PC-9 (cell line): ENCODE measurements at places on chromosomes 11 and 22.

- no peak for DNase-seq
Measured at GRCh38 chr11:117565709-117566108, 231.3 kb downstream of the DSCAML1 start.

DNA sequence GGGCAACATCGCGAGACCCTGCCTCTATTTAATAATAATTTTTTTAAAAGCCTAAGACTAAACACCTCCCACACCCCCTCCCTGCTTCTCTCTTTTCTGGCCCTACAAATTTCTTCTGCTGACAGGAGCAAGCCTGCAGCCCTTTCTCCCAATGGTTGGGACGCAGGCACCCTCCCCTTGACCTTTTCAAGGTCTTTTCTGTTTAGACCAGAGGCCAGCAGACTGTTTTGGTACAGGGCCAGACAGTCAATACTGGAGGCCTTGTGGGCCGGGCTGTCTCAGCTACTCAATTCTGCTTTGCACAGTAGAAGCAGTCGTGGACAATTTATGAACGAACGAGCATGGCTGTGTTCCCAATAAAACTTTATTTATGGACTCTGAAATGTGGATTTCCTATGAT, 92.3 kb downstream of the SCN3B start:
- no peak for DNase-seq

DNA sequence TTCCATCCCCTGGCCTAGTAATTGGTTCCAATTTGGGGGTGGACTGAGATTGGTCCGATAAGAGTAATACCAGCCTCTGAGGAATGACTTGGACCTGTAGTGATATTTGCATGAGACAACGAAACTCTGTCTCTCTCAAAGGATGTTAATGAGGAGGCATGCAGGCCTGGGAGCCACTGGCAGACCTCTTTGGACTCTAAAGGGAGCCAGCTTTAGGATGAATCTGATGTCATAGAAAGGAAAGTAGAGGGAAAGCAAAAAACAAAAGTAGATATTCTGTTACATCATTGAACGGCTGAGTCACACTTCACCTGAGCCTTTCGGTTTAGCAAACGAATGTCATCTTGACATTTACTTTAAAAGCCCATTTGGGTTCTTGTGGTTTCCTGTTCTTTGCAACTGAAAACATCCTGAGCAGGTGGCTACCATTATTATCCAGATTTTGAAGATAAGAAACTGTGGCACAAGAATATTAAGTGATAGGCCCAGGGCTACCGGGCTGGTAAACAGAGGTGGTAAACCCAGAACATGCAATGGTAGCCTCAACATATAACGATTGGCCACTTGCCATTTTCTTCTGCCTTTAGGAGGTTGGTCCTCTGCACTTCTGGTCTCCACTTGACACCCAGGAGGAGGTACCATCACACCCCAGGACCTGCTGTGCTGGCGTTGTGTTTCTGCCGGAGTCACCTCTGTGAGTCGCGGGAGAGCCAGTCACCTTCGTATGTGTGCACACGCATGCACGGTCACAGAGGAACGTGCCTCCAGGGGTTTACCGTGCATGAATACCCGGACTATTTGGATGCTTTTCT, 42.7 kb downstream of the RTL6 start:
- DNase-seq: peak; percentile 29

DNA sequence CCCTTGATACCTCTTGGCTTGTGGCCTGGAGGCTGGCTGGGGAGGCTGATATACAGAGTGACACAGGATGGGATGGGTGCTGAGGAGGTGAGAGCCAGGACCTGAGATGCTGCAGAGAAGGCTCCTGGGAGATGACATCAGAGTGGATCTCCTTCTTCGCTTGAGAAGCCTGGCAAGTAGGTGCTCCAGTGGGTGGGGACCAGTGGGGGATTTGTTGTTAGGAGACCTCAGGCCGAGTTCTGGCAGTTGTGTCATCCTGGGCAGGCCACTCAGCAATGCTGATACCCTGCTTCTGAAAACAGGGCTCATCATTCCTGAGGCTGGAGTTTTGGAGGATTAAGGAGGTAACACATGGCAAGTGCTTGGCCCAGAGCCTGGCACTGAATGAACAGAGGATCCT, 1.9 kb upstream of the NDUFV1 start:
- DNase-seq: no peak

DNA sequence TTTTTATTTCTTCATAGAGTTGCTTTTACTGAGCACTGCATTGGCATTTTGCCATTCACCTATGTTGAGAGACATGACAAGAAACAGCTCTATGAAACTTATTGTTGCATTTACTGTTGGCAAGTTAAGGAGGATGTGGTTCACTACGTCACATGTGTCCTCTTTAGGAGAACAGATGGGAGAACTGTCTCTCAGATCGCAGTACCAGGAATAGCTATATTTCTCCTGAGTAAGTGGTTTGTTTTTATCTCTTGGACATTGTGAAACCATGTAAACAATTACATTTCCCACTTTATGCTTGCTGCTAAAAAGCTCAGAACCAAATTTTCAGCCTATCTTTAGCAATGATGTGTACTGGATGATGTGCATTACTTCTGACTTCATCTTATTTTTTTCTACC, 34.8 kb upstream of the PSMA1 start:
- no peak for DNase-seq

- DNase-seq: no peak
Measured at GRCh38 chr11:115848080-115848479, 343.9 kb upstream of the CADM1 start.

DNA sequence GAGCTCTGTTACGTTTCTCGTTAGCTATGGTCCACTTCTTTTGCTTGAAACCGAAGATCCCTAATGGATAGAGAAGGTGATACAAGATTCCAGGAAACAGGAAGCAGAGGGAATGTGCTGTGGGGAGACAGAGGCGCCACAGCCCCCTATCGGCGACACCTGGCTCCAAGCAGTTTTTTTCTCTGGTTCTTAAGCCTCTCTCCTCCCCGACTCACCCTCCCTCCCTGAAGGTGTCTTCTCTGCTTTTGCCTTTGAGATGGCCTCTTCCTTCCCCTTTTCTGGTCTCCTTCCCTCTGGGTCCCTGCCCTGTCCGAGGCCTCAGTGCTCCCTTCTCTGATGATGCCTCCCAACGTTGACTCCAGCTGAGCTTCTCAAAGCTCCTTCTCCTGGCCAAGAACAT, 14.2 kb upstream of the APOBEC3A start:
- no peak for DNase-seq
